ENCODE measurements at places on chromosomes 2 and 18.

GRCh38 chr18:11159844-11160243, 10.5 kb upstream of the PIEZO2 start:
- no peak for DNase-seq

DNA sequence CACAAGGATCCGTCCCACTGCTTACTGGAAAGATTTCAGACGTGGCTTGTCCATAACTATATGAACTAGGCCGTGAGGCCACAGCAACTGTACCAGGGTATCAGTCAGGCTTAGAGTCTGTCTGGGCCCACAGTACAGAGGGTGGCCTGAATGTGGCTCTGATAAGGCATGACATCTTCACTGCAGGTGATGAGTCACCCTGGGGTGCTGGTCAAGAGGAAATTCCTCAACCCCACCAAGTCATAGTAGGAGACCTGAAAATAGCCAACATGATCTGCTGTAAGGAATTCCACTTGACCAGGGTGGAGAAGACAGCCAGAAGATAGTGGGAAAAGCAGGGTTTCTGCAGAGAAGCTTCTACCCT, 107.7 kb downstream of the INHBB start:
- DNase-seq: peak; percentile 62

DNA sequence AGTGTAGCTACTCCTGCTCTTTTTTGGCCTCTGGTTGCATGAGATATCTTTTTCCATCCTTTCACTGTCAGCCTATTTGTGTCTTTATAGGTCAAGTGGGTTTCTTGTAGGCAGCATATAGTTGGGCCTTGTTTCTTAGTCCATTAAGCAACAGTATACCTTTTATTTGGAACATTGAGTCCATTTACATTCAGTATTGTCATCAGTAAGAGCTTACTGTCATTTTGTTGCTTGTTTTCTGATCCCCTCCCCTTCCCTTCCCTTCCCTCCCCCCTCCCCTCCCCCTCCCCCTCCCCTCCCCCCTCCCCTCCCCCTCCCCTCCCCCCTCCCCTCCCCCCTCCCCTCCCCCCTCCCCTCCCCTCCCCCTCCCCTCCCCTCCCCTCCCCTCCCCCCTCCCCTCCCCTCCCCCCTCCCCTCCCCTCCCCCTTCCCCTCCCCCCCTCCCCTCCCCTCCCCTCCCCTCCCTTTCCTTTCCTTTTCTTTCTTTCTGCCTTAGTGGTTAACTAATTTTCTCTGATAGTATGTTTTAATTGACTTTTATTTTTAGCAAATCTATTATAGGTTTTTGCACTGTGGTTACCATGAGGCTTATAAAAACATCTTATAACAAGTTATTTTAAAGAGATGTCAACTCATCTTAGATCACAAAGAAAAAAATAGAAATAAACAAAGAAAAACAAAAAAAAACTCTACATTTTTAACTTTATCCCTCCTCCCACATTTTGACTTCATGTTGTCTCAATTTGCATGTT, 13.2 kb upstream of the DCDC2C start:
- no peak for DNase-seq

- no peak for DNase-seq
These were observed 45.7 kb downstream of the FAM210A start for GRCh38 chr18:13680612-13681011.

DNA sequence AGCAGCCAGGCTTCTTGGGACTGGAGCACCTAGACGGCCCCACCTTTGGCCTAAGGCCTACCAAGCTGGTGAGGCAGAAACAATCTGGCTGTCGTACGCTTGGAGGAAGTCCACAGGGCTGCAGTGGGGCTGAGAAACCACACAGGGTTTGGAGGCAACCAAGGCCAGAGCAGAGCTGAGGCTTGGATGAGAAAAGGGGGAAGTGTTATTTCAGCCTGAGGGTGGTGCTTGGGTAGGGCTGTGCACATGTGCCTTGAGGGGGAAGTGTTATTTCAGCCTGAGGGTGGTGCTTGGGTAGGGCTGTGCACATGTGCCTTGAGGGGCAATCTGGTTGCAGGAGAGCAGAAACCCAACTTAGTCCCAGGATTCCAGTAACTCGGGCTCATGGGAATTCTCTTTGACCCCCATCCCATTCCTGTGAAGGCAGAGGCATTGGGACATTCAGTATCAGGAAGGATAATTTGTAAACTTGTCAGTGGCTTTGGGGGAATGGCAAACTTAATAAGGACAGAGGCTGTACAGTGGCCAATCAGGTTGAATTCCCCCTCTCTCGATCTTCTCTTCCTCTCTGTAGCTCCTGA, 971 bp upstream of the FBXO41 start:
- DNase-seq: no peak

- no peak for DNase-seq
These were observed 30.5 kb downstream of the ZAP70 start for GRCh38 chr2:97743913-97744312.

DNA sequence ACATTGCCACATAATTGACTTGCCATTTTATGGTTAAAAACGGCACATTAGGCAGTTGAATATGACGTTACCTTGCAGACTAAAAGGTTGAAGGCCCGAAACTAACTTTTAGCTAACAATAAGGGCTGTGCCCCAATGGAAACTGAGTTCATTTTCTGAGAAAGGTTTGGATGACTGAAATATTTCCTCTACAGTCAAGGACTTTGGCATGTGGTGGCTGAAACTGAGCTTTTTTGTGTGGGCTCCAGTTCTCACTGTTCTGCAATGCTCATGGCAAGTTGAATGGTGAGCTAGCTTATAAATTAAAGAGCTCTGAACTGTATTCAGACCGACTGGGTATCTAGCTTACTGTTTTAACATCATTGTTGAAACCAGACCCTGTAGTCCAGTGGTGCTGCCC, 23.8 kb upstream of the TXNDC2 start:
- no peak for DNase-seq

GRCh38 chr18:2908946-2909335, 62.1 kb downstream of the EMILIN2 start:
- DNase-seq: peak; percentile 10

- DNase-seq: no peak
These were observed 219.4 kb downstream of the LDLRAD4 start for GRCh38 chr18:13437796-13438506.

GRCh38 chr18:48711651-48712486, 173.0 kb downstream of the CTIF start:
- DNase-seq: peak; percentile 62

GRCh38 chr18:58104096-58104495, 60.1 kb downstream of the NEDD4L start:
- no peak for DNase-seq

DNA sequence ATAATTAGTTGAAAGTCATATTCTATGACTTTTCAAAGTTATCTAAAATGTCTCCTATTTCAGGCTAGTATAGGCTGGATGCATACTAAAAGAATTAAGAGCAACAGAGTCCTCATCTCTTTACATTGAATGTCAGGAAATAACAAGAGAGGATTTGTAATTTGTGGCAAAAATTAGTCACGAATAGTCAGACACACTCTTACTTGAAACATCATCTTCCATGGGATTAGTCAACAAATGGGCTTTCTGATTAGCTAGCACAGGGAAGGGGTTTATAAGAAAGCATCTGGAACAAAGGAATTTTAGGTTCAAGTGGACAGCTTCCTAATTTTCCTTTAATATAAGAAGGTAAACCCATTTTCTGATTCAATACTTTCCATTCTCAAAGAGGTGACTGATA, 330.3 kb upstream of the MEX3C start:
- no peak for DNase-seq

DNA sequence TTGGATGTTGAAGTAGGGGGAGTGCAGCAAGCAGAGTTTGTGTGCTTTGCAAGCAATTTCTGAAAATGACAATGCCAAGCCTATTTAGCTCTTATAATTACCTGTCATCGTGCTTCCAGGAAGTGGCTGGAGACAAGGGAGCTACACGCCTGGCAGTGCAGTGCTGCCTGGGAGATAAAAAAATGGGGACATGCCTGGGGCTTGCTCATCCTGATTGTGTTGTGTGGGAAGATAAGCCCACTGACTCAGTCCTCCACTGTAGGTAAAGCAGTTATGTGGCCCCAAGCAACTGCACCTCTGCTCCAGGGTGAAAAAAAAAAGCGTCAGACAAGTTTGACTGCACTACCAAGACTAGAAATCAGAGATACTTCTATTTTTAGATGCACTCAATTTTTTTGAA, 396.9 kb upstream of the NXPH2 start:
- no peak for DNase-seq

DNA sequence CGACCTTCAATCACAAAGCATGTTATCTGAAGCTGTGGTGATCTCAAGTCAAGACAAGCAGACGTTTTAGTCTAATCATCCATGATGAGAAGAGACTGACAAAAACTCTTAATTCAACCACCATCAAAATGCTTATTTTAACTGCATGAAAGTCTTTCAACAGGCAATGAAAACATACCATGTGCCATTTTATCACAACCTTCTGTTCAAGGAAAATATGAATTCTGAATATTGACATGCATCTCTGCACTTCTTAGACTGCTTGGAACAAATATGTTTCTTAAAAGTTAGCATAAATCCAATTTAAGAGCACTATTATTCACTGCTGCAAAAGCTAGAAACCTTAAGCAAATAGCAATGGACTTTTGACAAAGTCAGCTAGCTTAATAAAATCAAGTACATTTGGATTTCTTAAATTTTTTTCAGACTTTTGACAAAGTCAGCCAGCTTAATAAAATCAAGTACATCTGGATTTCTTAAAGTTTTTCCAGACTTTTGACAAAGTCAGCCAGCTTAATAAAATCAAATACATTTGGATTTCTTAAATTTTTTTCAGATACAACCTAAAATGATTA, 70.9 kb downstream of the OLA1 start:
- no peak for DNase-seq

GRCh38 chr2:97998431-97999005, 2.8 kb upstream of the TMEM131 start:
- no peak for DNase-seq

GRCh38 chr2:84849271-84849952, 31.5 kb downstream of the TRABD2A start:
- no peak for DNase-seq

DNA sequence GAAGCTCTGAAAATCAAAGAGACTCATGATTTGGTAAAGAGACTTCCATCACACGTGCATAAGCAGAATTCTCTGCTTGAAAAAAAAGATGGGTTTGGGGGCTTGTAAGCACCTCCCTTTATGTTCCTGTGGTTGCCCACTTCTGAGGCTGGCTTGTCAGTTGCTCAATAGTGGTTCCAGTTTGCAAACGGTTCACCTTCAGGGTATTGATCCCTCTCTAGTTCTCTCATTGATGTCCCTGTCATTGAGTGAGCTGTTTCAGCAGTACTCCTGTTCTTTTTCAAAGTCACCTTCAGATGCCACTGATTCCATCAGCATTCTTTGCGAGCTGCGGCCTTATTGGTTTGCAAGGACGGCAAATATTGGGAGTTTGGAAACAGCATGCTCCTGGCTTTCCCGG, 17.1 kb upstream of the YWHAQ start:
- no peak for DNase-seq
